Activated CD4-positive, alpha-beta T cell treated with anti-CD3 and anti-CD28 coated beads, Interleukin-2, amount 10 ng/mL, durations not matched to agents 7 days and 5 days (primary cell): ENCODE measurements at places on chromosomes 13 and 19. TPM values are rescaled to one million over a fixed set of nuclear protein-coding genes. Genes with fewer than 3 reads are reported as not detected.

- H3K4me3 ChIP-seq = no peak overlapping the region
- no peaks in the 10 kb centered on the region for H3K36me3 ChIP-seq
- no peak overlapping the region for H3K27ac ChIP-seq
- peaks cover 2% of the 10 kb centered on the region for H3K4me1 ChIP-seq
- H3K27me3 ChIP-seq = no peaks in the 10 kb centered on the region
Observed at GRCh38 chr13:71459708-71460107, 407.3 kb downstream of the DACH1 start.

GRCh38 chr19:19170053-19170872 is at the start of gene MEF2B:
Gene MEF2B, minus strand, starts transcription at chr19:19170263. Its CDS starts 19,528 bp downstream, at chr19:19150735.
- peaks cover 2% of the 10 kb centered on the region for H3K36me3 ChIP-seq
- no peak within 1 kb of the TSS for H3K4me3 ChIP-seq
- DNase-seq = peak; percentile 86
- no peaks in the 10 kb centered on the region for H3K27me3 ChIP-seq

GRCh38 chr13:50595196-50595595 is 248.3 kb downstream of the DLEU7 start:
- H3K27me3 ChIP-seq = peaks cover 3% of the 10 kb centered on the region
- H3K36me3 ChIP-seq = no peaks in the 10 kb centered on the region
- peaks cover 37% of the 10 kb centered on the region for H3K4me1 ChIP-seq
- H3K27ac ChIP-seq = peak overlapping the region; percentile 91
- no peak for DNase-seq

Gene RGS9BP
- 0.35 TPM for total RNA-seq

DNA sequence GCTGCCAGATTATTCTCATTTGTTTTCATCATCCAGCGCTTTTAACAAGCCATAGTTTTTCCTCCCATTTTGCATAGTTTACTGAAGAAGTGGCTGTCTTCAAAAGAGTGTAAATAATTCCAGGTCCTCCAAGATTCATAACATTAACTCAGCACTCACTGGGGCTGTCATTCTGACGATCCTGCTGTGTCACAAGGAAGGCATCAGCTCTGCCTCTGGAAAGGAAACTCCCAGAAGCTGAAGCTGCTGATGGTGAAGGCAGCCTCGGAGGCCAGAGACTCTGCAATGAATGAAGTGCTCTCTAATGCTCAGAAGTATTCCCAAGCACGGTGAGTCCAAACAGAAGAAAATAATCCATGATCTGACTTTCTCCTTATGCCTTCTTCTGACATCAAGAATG is 60.0 kb downstream of the FLT1 start:
- H3K27ac ChIP-seq = no peak overlapping the region
- DNase-seq = no peak
- H3K36me3 ChIP-seq = no peaks in the 10 kb centered on the region
- peaks cover 4% of the 10 kb centered on the region for H3K4me1 ChIP-seq

GRCh38 chr19:16134510-16134909 is 9.0 kb upstream of the HSH2D start:
- no peak for DNase-seq
- no peak overlapping the region for H3K4me3 ChIP-seq
- peak overlapping the region; percentile 70 for H3K27ac ChIP-seq
- H3K27me3 ChIP-seq = no peaks in the 10 kb centered on the region
- H3K4me1 ChIP-seq = peaks cover 7% of the 10 kb centered on the region
